Stimulated activated CD4-positive, alpha-beta T cell treated with anti-CD3 and anti-CD28 coated beads, Interleukin-12 subunit alpha, Interleukin-12 subunit beta, amount 100 ng/mL, for 24 hours (primary cell): ENCODE measurements at places on chromosomes 2 and 18.

DNA sequence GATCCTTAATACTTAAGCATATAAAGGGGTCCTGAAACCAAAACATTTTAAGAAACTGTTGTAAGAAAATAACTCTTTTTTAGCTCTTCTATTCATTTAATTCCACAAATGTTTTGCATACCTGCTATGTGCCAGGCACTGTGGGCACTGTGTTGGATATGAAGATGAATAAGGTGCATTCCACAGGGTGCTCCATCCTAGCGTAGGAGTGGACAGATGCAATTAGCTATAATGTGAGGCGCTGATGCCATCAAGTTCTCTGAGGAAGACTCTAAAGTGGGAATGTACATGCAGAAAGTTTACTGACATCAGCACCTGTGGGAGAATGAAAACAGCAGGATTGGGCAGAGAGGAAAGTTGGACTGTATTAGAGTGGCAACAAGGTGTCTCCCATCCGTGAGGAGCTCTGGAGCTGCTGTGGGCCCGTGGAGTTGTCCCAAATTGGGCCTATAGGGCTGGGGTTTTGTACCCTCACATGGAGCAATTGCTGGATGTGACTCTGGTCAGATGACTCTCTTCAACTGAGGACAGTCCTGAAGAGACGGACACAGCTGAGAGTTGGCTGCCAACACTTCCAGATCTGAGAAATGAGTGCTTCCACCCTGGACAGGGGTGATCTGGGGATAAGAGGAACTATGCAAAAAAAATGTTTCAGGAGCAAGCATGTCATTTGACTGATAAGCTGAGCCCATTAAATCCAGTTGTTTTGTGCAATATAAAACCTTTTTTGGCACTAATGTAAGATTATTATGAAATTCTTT is 22.3 kb downstream of the CD8A start:
- DNase-seq = no peak

GRCh38 chr2:172812158-172812744 is 76.6 kb downstream of the RAPGEF4 start:
- DNase-seq = no peak

GRCh38 chr2:56444339-56444738 is 260.5 kb downstream of the CCDC85A start:
- no peak for DNase-seq

GRCh38 chr2:133633881-133634409 is 65.7 kb upstream of the NCKAP5 start:
- no peak for DNase-seq

DNA sequence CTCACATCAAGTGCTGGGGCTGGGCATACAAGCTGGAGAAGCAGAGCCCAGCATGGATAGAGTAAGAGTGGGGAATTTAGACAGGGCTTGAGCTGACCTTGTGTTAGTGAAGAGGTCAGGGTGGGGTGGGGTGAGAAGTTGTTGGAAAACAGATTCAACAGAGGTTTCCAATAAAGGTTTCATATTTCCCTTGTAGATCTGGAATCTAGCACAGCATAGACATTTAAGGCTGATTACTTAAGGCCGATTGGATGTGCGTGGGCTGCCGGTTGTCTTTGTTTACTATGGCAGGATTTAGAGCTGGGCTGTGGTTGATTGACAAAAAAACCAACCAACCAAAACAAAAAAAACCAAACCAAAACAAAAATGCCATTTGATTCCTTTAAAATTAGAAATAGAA is 114.9 kb upstream of the SEC11C start:
- no peak for DNase-seq
